ENCODE measurements at places on chromosomes 5 and 9.

- no peak overlapping the region for H3K4me3 ChIP-seq
- no peak overlapping the region for H3K27ac ChIP-seq
- no peaks in the 10 kb centered on the region for H3K27me3 ChIP-seq
- H3K36me3 ChIP-seq: no peaks in the 10 kb centered on the region
- no peak for DNase-seq
These were observed 8.0 kb downstream of the SPOCK1 start for GRCh38 chr5:137491121-137491520.

GRCh38 chr5:51468196-51468595 is 84.9 kb downstream of the ISL1 start:
- H3K4me3 ChIP-seq: no peak overlapping the region
- no peak overlapping the region for H3K27ac ChIP-seq
- DNase-seq: no peak
- H3K36me3 ChIP-seq: no peaks in the 10 kb centered on the region
- H3K4me1 ChIP-seq: no peaks in the 10 kb centered on the region

- no peak for DNase-seq
- H3K27ac ChIP-seq: peak overlapping the region; percentile 98
- H3K27me3 ChIP-seq: no peaks in the 10 kb centered on the region
- H3K4me3 ChIP-seq: peak overlapping the region; percentile 96
- H3K4me1 ChIP-seq: peaks cover 11% of the 10 kb centered on the region
These were observed 644 bp downstream of the IER5L start for GRCh38 chr9:129177443-129177790.

GRCh38 chr9:21443849-21444625 is 3.8 kb downstream of the IFNA1 start:
- DNase-seq: no peak
- no peaks in the 10 kb centered on the region for H3K36me3 ChIP-seq
- no peak overlapping the region for H3K4me3 ChIP-seq
- H3K4me1 ChIP-seq: no peaks in the 10 kb centered on the region

DNA sequence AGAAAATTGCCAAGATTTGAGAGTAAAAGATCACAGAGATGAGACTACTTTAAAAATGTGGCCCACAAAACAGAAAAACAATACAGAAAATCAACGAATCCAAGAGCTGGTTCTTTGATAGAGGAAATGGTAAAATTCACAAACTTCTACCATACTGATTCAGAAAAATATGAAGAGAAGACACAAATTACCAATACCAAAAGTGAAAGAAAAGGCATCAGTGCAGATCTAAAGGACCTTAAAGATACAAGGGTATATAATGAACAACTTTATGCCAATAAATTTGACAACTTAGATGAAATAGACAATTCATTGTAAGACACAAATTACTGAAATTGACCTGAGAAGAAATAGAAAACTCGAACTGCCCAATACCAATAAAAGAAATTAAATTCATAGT is 24.4 kb upstream of the SLC1A1 start:
- H3K27ac ChIP-seq: no peak overlapping the region
- no peak overlapping the region for H3K4me3 ChIP-seq
- H3K27me3 ChIP-seq: no peaks in the 10 kb centered on the region
- no peaks in the 10 kb centered on the region for H3K4me1 ChIP-seq
- no peak for DNase-seq
- no peaks in the 10 kb centered on the region for H3K36me3 ChIP-seq

- no peak overlapping the region for H3K4me3 ChIP-seq
- no peaks in the 10 kb centered on the region for H3K36me3 ChIP-seq
- H3K4me1 ChIP-seq: no peaks in the 10 kb centered on the region
- H3K27ac ChIP-seq: no peak overlapping the region
These were observed 221.2 kb upstream of the ANKH start for GRCh38 chr5:15092801-15093200.

DNA sequence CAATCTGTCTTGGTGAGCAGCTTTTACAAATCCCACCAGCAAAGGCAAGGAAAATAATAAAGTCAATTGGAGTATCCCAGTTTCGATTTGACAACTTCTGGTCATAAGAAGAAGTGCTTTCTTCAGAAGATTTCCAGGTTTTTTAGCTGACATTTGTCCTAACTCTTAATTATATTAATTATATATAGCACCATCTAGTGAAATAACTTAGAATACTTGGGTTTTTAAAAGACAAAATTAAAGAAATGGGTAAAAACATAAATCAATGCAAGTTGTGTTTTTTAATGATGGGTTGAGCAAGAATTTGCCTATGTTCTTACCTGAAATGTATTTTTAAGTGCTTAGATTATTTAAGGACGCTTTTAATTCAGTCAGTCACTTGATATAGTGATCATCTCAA is 421.8 kb downstream of the ACTL7B start:
- no peaks in the 10 kb centered on the region for H3K4me1 ChIP-seq
- H3K27me3 ChIP-seq: no peaks in the 10 kb centered on the region
- no peaks in the 10 kb centered on the region for H3K36me3 ChIP-seq
- H3K4me3 ChIP-seq: no peak overlapping the region

DNA sequence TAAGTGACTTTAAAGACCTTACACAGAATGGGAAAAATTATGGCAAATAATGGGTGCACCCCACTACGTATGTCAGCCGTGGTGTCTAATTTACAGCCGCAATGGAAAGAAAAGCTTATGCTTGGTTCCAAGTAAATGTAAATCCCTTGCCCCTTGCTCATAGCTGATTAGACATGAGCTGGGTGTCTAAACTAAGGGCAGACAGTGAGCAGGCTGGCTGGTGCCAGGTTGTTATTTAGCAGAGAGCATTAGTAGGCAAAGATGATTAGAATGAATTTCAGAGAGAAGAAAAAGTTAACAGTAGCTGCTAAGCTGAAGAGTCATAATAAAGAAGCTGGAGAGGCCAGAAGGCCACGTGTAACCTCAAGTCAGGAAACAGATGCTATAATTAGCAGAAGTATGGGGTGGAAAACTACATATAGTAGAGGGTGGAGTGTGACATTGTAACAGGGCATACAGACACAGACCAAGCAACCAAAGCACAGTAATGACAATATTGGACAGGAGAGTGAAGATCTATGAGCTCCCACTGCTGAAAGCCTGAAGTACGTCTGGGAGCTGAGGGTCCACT is 257.7 kb downstream of the MCTP1 start:
- DNase-seq: no peak
- H3K4me1 ChIP-seq: no peaks in the 10 kb centered on the region
- no peaks in the 10 kb centered on the region for H3K36me3 ChIP-seq
- H3K27me3 ChIP-seq: no peaks in the 10 kb centered on the region
- no peak overlapping the region for H3K27ac ChIP-seq

DNA sequence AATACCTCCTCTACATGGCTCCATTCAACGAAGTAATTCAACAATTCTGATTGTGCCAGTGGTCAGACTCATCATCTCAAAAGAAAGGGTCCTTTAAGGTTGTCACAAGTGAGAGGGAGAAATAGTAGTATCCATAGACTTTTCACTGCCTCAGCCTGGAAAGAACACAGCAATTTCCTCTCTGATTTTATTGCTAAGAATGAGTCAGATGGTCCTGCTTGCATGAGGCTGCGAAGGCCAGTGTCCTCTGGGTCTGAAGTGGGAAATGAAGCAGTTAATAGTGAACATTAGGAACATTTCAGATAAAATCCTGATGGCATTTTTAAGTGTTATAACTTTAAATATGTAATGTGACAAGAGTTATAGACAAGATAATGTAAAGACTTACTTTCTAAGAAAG is 979.0 kb downstream of the EFNA5 start:
- H3K36me3 ChIP-seq: no peaks in the 10 kb centered on the region
- no peaks in the 10 kb centered on the region for H3K4me1 ChIP-seq
- H3K27me3 ChIP-seq: no peaks in the 10 kb centered on the region
- DNase-seq: no peak
- no peak overlapping the region for H3K27ac ChIP-seq
- no peak overlapping the region for H3K4me3 ChIP-seq

- no peak overlapping the region for H3K4me3 ChIP-seq
- DNase-seq: peak; percentile 51
- no peaks in the 10 kb centered on the region for H3K36me3 ChIP-seq
- H3K4me1 ChIP-seq: peaks cover 6% of the 10 kb centered on the region
These were observed 20.8 kb upstream of the ADRB2 start for GRCh38 chr5:148805326-148806290.

DNA sequence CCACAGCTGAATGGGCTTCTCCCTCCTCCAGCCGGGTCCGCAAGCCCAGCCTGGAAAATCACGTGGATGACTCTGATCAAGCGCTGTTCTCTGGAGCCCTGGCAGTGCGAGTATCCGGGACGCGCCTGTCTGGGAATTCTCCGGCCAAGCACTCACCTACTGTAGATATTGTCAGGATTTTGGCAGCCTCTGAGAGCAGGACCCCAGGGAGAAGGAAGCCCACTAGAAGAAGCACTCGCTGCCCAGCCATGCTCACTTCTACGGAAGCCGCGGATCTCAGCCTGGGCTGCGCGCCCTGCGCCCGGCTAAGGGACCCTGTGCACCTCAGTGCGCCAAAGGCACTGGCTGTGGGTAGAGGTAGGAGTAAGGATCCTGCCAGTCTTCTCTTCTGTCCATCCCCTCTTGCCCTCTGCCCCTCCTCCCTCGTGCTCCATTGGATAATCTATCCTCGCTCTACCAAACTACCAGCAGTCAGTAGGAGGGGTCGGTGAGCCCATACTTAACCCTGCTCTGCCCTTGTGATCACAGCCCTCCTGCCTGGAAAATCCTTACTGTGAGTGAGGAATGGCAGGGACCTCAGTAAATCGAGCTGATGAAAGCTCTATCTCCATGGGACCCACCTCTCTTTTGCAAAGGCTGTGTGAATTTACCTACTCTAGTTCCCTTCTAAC is at the start of gene UGT3A2:
TSS of gene UGT3A2 (minus strand) at position 343 of the 671 bp plus-strand sequence. CDS start at position 250, 93 bp downstream.
- H3K27ac ChIP-seq: no peak within 1 kb of the TSS
- no peak within 1 kb of the TSS for H3K4me3 ChIP-seq
- H3K27me3 ChIP-seq: peaks cover 55% of the 10 kb centered on the region
- H3K4me1 ChIP-seq: no peaks in the 10 kb centered on the region

DNA sequence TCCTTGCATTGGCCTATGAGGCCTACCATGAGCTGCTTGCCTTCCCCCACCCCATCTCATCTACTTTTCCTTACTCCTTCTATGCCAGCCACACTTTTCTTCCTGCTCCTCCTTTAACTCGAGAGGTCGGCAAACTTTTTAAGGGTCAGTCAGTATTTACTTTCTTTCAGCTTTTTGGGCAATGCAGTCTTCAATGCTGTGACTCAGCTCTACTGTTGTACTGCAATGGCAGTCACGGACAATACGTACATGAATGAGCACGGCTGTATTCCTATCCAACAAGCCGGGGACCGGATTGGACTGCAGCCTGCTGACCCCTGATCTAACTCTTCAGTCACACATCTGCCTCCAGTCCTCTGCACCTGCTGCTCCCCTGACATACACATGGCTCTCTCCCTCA is 602 bp upstream of the ACTL7A start:
- peaks cover 5% of the 10 kb centered on the region for H3K4me1 ChIP-seq
- no peak overlapping the region for H3K27ac ChIP-seq
- H3K36me3 ChIP-seq: no peaks in the 10 kb centered on the region

GRCh38 chr9:83526901-83527300 is 11.3 kb downstream of the FRMD3 start:
- H3K27ac ChIP-seq: no peak overlapping the region
- H3K4me1 ChIP-seq: peaks cover 7% of the 10 kb centered on the region
- no peaks in the 10 kb centered on the region for H3K36me3 ChIP-seq
- H3K4me3 ChIP-seq: no peak overlapping the region

DNA sequence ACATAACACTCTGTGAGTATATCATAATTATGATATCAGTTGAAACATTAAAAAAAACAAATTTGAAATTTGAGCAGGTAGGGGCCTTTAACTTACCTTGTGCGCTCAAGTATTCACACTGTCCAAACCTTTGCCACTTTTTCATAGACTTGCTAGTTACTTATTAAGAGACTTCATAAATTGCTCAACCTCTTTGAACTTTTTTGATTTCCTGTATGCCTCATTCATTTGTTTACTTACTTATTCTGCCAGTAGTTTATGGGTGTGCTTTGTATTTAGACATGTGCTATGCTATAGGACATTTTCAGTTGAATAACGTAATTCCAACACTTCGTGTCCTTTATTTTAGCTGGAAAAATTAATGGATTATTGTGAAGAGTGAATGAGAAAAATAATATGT is 204.8 kb downstream of the HCN1 start:
- H3K27ac ChIP-seq: no peak overlapping the region
- no peaks in the 10 kb centered on the region for H3K27me3 ChIP-seq
- no peaks in the 10 kb centered on the region for H3K4me1 ChIP-seq
- no peak overlapping the region for H3K4me3 ChIP-seq
- no peak for DNase-seq

- no peak overlapping the region for H3K27ac ChIP-seq
- DNase-seq: no peak
- H3K36me3 ChIP-seq: no peaks in the 10 kb centered on the region
- no peaks in the 10 kb centered on the region for H3K4me1 ChIP-seq
- no peaks in the 10 kb centered on the region for H3K27me3 ChIP-seq
- H3K4me3 ChIP-seq: no peak overlapping the region
These were observed 173.1 kb downstream of the CCDC171 start for GRCh38 chr9:15725953-15726352.

- H3K36me3 ChIP-seq: no peaks in the 10 kb centered on the region
- no peak overlapping the region for H3K4me3 ChIP-seq
- H3K27ac ChIP-seq: no peak overlapping the region
- H3K27me3 ChIP-seq: no peaks in the 10 kb centered on the region
These were observed 28.7 kb downstream of the BICD2 start for GRCh38 chr9:92735636-92736562.

- H3K36me3 ChIP-seq: no peaks in the 10 kb centered on the region
- peaks cover 53% of the 10 kb centered on the region for H3K4me1 ChIP-seq
- H3K27me3 ChIP-seq: no peaks in the 10 kb centered on the region
These were observed 650 bp downstream of the MRRF start for GRCh38 chr9:122265149-122265915.

DNA sequence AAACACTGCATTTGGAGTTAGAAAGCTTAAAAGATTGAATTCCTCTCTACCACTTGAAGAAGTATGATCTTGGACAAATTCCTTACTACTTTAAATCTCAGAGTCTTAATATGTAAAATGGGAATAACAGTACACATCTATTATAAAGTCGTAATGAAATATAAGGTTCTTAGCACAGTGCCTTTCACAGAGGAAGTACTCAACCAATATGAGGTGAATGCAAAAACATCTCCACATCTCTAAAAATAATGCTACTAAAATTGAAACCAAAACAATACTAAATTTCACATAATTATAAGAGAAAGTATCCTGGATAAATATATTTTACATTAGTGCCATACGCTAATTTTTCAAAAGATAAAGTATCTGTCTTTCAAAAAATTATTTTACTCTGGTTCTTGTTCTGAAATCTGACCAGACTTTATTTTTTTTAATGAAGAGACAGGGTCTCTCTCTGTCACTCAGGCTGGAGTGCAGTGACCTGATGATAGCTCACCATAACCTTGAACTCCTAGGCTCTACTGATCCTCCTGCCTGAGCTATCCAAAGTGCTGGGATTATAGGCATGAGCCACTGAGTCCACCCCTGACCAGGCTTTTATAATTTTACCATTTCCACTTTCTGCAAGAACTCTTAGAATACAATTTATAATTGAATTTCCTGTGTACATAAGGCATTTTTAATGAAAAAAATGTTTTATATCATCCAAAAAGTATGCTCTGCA is 21.3 kb upstream of the FNIP1 start:
- no peak overlapping the region for H3K4me3 ChIP-seq
- H3K36me3 ChIP-seq: no peaks in the 10 kb centered on the region
- H3K27ac ChIP-seq: no peak overlapping the region
- DNase-seq: no peak
- H3K4me1 ChIP-seq: no peaks in the 10 kb centered on the region
- H3K27me3 ChIP-seq: no peaks in the 10 kb centered on the region

All from heart right ventricle (tissue), 16 donors.